T-helper 17 cell (primary cell): ENCODE measurements at places on chromosomes 2 and 18.

DNA sequence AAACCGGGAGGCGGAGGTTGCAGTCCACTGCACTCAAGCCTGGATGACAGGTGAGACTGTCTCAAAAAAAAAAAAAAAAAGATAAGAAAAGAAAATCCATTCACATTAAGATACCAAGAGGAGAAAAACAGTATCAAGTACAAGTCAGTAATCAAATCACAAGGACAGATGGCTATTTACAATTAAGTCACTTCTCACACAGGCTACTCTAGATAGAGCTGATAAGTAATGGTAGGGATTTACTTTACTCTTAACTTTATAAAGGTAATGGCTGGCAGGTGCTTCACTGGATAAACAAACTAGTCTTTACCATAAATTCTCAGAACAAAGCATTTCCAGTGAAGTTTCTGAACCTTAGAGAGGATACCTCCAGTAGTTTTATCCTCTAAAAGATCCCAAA is 11.5 kb downstream of the SF3B1 start:
- no peak overlapping the region for H3K27ac ChIP-seq
- no peaks in the 10 kb centered on the region for H3K27me3 ChIP-seq
- H3K4me1 ChIP-seq, result peaks cover 25% of the 10 kb centered on the region
- DNase-seq, result no peak
- H3K36me3 ChIP-seq, result no peaks in the 10 kb centered on the region

GRCh38 chr2:98881153-98881650 is 54.8 kb downstream of the CRACDL start:
- no peak overlapping the region for H3K4me3 ChIP-seq
- no peaks in the 10 kb centered on the region for H3K4me1 ChIP-seq
- DNase-seq, result no peak
- H3K27ac ChIP-seq, result no peak overlapping the region
- H3K27me3 ChIP-seq, result peaks cover 11% of the 10 kb centered on the region
- H3K36me3 ChIP-seq, result no peaks in the 10 kb centered on the region

DNA sequence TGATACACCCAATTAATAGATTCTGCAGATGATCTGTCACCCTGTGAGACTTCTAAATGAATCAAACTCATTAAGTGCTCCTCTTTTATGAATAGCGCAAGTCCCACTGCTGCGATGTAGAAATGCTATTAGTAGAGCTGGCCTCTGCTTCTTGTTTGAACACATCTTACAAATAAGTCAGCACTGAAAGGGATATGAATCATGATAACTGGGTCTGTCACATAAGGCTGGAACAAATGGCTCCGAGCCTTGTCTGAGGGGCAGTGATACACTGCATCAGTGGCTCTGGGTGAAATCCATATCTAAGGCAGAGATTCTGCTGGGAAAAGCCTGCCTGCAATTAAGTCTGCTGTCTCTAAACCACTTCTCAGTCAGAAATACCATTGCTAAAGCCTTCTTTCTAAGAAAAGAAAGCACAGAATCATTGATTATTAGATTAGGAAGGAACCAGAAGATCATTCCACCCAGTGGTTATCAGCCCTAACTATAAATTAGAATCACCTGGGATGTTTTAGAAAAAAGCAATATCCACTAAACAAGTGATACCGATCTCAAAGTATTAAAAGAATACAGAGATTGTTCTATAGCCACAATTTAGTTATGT is 75.2 kb downstream of the SLC5A7 start:
- H3K4me3 ChIP-seq, result no peak overlapping the region
- H3K4me1 ChIP-seq, result no peaks in the 10 kb centered on the region
- no peaks in the 10 kb centered on the region for H3K36me3 ChIP-seq
- DNase-seq, result no peak

- H3K27me3 ChIP-seq, result peaks cover 3% of the 10 kb centered on the region
- H3K4me1 ChIP-seq, result no peaks in the 10 kb centered on the region
- no peak overlapping the region for H3K27ac ChIP-seq
- no peak overlapping the region for H3K4me3 ChIP-seq
- H3K36me3 ChIP-seq, result no peaks in the 10 kb centered on the region
Measured at GRCh38 chr2:144894612-144895599, 375.0 kb upstream of the ZEB2 start.

GRCh38 chr18:27922780-27923179 is 254.2 kb downstream of the CDH2 start:
- DNase-seq, result no peak
- H3K27me3 ChIP-seq, result no peaks in the 10 kb centered on the region
- no peaks in the 10 kb centered on the region for H3K4me1 ChIP-seq
- H3K27ac ChIP-seq, result no peak overlapping the region
- H3K36me3 ChIP-seq, result no peaks in the 10 kb centered on the region
- no peak overlapping the region for H3K4me3 ChIP-seq

DNA sequence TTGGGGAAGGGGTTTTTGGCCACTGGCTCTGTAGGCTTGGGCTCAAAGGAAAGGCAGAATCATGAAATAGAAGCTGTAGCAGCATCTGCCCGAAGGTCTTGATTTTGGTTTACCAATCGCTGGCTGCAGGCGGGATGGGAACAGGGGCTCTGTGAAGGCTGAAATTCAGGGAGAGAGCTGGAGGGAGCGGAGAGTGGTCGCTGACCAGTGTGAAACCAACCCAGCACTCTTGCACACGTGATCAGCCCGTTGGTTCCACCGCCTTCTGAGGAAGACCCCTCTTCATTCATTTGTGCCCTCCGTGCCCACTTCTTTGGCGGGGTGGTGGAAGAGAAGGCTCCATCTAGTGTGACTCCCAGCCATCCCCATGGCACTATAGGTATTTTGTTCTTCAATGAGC is 82.6 kb downstream of the KLHL29 start:
- peaks cover 61% of the 10 kb centered on the region for H3K27me3 ChIP-seq
- H3K27ac ChIP-seq, result no peak overlapping the region
- peaks cover 5% of the 10 kb centered on the region for H3K4me1 ChIP-seq
- DNase-seq, result no peak

DNA sequence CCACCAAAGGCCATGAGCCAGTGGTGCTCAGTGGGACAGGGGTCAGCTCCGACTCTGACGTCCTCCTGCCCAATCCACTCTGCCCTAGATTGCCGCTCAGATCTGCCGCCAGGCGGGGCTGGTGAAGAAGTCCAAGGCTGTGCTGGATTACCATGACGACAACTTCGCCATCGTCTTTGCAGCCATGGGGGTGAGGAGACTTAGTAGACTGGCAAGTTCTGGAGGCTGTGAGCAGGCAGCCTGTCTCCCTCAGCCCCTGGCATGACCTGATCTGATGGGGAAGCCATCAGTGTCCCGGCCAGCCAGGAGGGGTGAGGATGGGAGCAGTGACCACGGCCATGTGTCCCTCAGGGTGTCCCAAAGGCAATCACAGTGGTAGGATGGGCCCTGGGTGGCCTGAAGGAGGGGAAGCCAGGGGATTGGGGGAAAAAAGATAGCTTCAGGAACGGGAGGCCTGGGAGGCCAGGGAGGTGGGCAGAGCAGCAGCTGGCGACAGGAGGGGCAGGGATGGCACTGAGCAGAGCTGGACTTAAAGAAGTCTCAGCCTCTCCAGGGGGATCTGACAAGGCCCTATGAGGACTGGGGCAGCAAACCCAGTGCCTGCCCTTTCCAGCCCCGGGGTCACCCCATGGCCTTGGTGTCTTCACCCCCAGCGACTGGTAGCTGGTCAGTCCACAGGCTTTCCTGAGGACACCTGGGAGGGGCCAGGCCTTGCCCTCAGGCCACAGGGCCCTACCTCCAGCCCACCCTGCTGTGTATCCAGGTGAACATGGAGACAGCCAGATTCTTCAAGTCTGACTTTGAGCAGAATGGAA is 17.4 kb upstream of the ANKRD53 start:
- peaks cover 7% of the 10 kb centered on the region for H3K4me1 ChIP-seq
- H3K4me3 ChIP-seq, result no peak overlapping the region
- peaks cover 48% of the 10 kb centered on the region for H3K27me3 ChIP-seq
- no peak for DNase-seq
- no peaks in the 10 kb centered on the region for H3K36me3 ChIP-seq
- no peak overlapping the region for H3K27ac ChIP-seq

- H3K27me3 ChIP-seq, result peaks cover 50% of the 10 kb centered on the region
- no peak overlapping the region for H3K27ac ChIP-seq
- peaks cover 2% of the 10 kb centered on the region for H3K36me3 ChIP-seq
- no peaks in the 10 kb centered on the region for H3K4me1 ChIP-seq
- no peak overlapping the region for H3K4me3 ChIP-seq
- no peak for DNase-seq
Measured at GRCh38 chr2:130300258-130300969, 42.3 kb upstream of the IMP4 start.

DNA sequence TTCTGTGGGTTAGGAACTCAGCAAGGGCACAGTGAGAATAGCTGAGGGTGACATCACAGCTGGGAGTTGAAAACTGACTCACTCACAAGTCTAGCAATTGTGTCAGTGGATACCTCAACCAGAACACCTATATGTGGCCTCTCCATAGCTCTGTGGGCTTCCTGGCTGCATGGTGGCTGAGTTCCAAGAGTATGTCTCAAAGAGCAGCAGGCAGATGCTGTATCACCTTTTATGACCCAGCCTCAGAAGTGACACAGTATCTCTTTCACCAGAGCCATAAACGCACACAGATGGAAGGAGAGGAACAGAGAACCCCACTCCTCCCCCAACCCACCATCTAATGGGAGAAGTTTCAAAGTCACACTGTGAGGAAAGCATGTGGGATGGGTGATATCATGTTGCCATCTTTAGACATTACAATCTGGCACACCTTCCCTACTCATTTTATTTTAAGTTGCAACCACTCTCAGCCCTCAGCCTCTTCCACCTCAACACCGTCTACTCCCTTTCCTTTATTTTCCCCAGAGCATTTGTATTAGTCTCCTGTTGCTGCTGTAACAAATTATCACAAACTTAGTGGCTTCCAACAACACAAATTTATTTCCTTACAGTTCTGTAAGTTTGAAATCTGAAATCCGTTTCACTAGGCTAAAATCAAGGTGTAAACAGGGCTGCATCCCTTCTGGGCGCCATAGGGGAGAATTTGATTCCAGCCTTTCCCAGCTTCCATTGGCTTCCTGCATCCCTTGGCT is 134.6 kb upstream of the SPATS2L start:
- DNase-seq, result no peak
- H3K36me3 ChIP-seq, result no peaks in the 10 kb centered on the region
- no peak overlapping the region for H3K27ac ChIP-seq
- no peaks in the 10 kb centered on the region for H3K4me1 ChIP-seq
- H3K4me3 ChIP-seq, result no peak overlapping the region

DNA sequence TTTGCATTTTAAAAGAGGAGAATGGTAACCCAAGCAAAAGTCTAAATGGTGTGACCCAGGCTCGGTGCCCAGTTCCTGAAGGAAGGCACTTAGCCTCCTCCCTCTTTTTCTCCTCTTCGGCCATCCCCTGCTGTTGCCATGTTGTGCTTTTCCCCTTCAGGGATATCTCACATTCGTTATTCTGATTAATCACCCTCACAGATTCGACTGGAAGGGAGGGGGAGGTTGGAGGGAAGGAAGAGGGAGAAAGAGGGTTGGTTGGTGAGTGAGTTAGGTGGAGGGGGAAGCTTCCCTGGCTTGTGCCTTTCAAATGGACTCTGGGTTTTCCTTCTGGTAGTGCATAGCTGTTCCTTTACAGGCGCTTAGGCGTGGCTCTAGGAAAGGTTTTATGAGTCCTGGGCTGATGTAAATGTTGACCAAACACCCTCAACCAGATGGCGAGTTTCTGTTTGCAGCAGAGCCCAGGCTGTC is 39.0 kb upstream of the LYPD6B start:
- H3K27ac ChIP-seq, result no peak overlapping the region
- H3K4me1 ChIP-seq, result peaks cover 14% of the 10 kb centered on the region
- H3K27me3 ChIP-seq, result no peaks in the 10 kb centered on the region
- peaks cover 15% of the 10 kb centered on the region for H3K36me3 ChIP-seq

DNA sequence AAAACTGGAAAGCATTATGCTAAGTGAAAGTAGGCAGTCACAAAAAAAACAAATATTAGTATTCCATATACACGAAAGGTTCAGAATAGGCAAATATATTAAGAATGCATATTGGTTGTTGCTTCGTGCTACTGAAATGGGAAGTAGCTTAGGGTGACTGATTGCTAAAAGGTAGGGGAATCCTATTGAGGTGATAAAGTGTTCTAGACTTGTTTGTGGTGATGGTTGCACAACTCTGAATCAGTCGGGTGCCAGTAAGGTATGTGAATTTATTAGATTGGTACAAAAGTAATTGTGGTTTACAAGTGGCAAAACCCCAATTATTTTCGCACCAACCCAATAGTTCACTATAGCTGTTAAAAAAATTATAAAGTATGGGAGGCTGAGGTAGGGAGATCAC is 20.7 kb downstream of the USP34 start:
- H3K27me3 ChIP-seq, result no peaks in the 10 kb centered on the region
- H3K4me1 ChIP-seq, result peaks cover 15% of the 10 kb centered on the region
- no peak overlapping the region for H3K4me3 ChIP-seq
- no peaks in the 10 kb centered on the region for H3K36me3 ChIP-seq
- no peak for DNase-seq

DNA sequence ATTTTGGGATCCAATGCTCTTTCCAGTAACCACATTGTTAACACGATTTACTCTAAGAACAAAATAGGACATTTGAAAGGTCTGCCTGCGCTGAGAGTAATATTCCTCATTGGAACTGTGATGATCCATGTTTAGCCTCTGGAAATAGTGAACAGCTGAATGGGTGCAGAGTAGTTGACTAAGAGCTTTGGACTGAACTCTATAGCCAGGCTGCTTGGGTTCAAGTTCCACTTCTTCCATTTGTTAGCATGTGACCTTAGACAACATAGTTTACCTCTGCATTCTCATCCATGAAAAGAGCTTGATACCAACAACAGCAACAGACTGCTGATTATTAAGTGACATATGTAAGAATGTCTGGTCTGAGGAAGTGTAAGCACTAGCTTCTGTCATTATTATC is 128.3 kb upstream of the MMADHC start:
- no peak for DNase-seq
- H3K27me3 ChIP-seq, result peaks cover 10% of the 10 kb centered on the region
- no peaks in the 10 kb centered on the region for H3K36me3 ChIP-seq

DNA sequence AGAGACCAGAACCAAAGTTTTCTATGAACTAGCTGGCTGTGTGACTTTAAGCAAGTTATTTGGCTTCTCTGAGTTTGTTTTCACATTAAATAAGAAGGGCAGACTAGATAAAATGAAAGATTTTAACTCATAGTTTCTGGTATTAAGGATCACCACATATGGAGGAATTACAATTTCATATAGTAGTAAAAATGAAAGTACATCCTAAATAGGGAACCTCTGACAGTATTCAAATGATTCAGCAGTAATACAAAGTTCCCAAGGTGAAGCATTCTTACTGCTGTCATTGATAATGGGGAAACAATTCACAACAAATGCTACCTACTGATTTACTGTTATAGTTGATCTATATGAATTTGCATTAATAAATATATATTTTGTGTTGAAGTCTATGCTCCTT is 170.3 kb upstream of the VRK2 start:
- H3K27me3 ChIP-seq, result no peaks in the 10 kb centered on the region
- H3K36me3 ChIP-seq, result no peaks in the 10 kb centered on the region
- no peak overlapping the region for H3K4me3 ChIP-seq
- no peak for DNase-seq

- H3K4me1 ChIP-seq, result no peaks in the 10 kb centered on the region
- no peak overlapping the region for H3K27ac ChIP-seq
- no peak for DNase-seq
- H3K27me3 ChIP-seq, result peaks cover 18% of the 10 kb centered on the region
- no peaks in the 10 kb centered on the region for H3K36me3 ChIP-seq
Measured at GRCh38 chr2:56127463-56128152, 56.2 kb upstream of the CCDC85A start.

GRCh38 chr2:65957886-65958285 is 477.0 kb upstream of the MEIS1 start:
- H3K27me3 ChIP-seq, result no peaks in the 10 kb centered on the region
- H3K4me3 ChIP-seq, result no peak overlapping the region
